ENCODE measurements at places on chromosomes 1 and 21.

DNA sequence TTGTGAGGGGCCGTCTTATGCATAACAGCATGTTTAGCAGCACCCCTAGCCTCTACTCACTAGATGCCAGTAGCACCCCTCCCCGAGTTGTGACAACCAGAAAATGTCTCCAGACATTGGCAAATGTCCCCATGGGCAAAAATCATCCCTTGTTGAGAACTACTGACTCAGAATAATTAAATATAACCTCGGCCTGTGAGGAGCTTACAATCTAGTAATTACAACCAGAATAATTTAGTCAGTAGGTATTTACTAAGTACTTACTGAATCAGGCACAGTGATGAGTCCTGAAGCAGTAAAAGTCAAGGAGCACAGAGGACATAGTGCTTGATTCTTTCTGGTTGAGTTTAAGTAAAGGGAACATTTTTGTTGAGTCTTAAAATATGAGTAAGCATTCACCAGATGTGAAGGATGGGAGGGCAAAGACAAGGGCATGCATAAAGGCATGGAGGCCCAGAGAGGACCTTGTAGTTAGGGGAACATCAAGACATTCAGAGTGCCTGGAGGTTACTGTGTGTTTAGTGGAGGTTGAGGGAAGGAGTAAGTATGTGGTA lies 44.1 kb upstream of the KCNQ4 start:
- DNase-seq, result no peak

DNA sequence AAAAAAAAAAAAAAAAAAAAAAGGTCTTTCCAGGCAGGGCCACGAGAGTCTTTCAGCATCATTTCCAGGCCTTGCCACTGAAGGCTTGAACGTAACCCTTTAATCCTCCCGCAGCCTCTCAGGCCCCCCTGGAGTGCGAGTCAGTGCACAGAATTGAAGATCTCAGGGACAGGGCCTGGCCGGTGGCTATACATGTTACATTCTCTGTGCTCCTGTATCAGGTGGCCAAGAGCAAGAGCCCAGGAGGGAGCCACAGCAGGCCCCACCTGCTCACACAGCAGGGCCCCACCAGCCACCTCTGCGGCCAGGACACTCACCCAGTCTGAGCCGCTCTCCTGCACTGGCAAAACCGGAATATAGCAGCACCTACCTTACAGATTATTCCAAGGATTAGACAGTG lies 34.1 kb upstream of the SLC25A33 start:
- no peak for DNase-seq

DNA sequence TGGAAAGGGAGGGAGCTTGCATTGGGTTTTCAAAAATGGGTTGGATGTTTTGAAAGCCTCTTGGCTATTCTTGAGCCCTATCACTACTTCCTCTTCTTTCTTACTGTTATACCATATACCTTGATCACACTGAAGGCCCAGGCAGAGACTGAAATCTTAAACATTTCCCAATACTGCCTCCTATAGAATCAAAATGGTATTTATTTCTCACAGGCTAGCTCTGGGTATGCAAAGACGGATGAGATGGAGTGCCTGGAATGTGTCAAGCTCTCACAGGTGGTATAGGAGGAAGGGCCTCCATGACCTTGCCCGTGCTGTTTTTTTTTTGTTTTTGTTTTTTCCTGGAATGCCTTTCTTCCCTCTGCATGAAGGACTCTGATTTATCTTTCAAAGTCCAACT lies 268.4 kb upstream of the USP24 start:
- DNase-seq, result no peak

- no peak for DNase-seq
These were observed 250.2 kb upstream of the C1orf174 start for GRCh38 chr1:4150262-4150661.

DNA sequence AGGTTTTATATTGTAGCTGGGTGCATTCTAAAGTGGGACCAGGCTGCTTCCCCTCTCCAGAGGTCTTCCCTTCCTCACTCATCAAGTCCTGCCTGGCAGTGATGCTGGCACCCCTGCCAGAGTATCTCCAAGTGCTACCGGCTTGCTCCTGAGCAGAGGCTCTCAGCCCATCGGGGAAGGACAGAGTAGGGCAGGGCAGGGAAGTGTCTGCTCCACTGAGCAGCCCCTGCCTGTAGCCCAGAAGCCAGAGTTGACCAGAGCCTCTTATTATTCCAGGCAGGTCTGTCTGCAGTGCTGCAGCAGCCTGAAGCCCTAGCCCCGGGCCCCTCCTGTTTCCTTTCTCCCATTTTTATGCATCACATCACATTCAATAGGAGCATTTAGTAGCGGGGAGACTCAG lies 51.1 kb downstream of the ATP2B4 start:
- no peak for DNase-seq

DNA sequence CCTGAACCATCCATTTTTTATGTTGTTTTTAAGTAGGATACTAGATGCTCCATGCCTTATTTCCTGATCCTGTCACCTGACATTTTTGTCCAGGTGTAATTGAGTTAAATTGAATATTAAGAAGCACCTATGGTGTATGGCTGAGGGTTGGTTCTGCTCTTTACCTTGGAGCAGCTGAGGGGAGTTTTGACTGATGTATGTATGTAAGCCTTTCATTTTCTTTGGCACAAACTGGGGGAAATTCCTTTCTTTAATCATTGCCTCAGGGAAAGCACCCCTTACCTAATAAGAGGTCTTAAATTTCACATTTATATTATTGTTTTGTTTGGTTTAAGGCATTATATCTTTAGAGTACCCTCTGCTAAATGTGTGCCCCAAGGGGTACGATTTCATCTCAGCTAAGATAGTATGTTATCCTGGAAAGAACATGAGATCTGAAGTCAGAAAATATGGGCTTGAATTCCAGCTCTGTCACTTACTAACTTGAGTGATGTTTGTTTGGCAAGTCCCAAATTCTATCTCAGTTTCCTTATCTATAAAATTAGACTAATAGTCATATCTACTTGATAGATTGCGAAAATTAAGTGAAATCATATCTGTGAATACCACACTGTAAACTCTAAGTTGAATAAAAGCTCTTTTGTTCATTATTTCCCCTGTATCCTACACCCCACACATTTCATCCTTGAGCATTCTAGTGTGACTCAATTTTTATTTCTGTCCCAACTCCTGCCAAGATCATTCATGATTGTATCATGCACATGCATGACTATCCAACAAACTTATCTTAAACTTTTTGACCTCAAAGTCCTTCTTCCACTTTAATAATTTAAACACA lies 57.7 kb upstream of the NUF2 start:
- DNase-seq, result no peak

DNA sequence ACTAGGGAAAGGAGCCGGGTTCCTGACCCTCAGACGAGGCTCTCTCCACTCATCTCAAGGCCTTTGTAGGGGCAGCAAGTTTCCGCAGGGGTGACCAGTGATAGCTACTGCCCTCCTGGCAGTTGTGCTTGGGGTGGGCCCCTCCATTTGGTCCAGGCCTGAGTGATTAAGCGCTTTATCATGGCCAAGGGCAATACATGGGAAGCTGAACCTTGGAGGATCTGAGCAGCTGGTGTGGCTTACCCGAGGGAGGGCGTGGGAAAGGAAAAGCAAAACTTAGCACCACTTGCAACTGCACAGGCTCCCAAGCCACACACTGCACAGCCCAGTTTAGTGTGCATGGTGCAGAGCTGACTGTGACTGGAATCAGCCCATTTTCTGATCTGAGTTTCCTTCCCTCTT lies 47.8 kb downstream of the GADD45A start:
- no peak for DNase-seq

DNA sequence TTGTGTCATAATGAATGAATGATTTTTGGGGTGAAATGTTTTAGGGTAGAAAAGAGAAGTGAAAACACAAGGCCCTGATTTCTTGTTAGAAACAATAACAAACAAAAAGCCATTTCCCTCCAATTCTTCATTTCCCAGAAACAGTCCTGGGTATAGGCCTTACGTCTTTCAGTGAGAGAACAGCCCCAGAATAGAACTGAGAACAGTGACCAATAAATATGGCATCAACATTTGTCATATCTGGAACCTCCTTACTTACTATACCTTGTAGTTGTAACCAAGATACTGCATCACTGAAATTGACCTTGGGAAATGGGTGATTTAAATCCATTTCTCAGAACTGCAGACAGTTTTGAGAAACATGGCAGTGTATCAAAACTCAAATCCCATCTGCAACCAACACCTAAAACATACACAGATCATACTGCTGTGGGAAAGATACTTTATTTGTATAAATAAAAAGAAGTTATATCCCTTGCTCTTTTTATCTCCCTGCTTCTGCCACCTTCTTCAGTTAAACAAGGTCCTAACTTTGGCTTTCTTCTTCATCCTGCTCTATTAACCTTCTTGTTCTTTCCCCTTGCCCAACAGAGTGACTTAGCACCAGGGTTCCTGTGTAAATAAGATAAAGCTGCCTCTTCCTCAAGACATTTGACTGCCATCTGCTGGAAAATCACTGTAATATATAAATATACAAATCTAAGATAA lies 19.5 kb downstream of the XKR8 start:
- DNase-seq, result no peak

GRCh38 chr1:204578867-204579664 lies 62.9 kb downstream of the MDM4 start:
- no peak for DNase-seq

DNA sequence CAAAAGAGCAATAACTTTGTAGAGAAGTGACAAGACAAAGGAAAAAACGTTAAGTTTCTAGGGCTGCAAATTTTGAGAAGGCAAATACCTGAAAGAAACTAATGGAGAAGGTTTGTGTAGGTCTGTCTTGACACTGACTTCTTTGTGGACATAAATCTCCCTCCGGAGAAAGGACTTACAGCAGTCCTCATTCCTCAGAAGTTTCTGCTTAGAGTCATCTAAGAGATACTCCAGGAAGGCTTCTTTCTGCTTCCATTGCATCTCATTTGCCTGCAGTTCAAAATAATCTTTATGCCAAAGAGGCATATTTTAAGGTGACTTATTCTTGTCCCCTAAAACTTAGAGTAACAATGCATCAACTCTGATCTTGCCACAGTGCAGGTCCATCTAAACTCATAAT lies 4.4 kb upstream of the C4BPB start:
- DNase-seq, result no peak

DNA sequence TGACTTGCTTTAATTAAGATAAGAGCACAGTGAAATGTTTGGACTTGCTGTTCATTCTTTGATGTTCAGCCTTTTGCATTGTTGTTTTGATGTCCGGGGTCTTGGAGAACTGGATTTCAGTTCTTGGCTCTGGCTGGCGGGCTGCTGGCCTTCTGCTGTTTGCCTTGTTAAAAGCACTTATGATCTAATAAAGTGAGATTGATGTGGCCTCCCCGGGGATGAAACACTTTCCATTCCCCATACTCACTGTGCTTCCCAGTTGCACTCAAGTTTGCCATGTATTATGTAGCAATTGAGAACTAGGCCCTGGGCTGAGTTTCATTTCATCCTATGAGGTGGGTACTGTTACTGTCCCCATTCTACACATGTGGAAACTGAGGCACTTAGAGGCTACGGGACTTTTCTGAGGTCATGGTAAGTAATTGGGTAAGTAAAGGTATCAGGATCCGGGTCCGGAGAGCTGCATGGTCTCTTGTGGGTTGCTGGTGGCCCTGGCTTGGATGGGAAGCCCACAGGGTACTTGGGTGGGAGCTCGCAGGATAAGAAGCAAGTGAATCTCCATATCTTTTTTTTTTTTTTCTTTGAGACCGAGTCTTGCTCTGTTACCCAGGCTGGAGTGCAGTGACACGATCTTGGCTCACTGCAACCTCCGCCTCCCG lies 127.7 kb upstream of the ZBTB40 start:
- DNase-seq, result no peak

DNA sequence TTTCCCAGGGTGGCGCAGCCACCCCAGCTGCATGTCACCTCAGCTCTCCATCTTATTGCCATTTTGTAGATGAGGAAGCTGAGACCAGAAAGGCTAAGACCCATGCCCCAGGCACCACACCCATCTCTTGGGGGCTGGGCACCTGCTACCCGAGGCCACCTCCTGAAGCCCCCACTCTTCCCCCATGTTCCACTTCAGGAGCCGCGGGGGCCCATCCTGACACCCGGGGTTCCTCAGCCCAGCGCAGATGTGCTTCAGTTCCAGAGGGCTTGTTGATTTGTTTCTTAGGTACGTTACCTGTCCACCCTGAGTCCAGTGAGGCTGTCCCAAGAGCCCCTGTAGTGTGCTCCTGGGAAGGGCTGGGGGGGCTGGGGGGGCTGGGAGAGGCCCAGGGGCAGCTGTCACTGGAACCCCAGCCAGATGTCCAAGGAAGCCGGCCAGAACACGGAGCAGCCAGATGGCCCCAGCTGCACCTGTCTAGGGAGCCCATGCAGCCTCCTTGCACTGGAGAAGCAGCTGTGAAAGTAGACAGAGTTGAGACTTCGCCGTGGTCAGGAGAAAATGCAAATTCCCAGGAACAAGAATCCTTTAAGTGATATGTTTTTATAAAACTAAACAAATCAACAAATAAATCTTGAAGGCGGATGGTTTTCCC lies 17.1 kb upstream of the CCDC27 start:
- DNase-seq, result no peak

- no peak for DNase-seq
These were observed 29.0 kb upstream of the KHDRBS1 start for GRCh38 chr1:31984419-31985347.

- DNase-seq, result no peak
These were observed 44.2 kb downstream of the PRDM16 start for GRCh38 chr1:3113047-3113740.

GRCh38 chr1:51285055-51285454 lies 45.3 kb downstream of the TTC39A start:
- no peak for DNase-seq

- no peak for DNase-seq
These were observed 2.2 kb downstream of the RALGPS2 start for GRCh38 chr1:178727014-178727895.

DNA sequence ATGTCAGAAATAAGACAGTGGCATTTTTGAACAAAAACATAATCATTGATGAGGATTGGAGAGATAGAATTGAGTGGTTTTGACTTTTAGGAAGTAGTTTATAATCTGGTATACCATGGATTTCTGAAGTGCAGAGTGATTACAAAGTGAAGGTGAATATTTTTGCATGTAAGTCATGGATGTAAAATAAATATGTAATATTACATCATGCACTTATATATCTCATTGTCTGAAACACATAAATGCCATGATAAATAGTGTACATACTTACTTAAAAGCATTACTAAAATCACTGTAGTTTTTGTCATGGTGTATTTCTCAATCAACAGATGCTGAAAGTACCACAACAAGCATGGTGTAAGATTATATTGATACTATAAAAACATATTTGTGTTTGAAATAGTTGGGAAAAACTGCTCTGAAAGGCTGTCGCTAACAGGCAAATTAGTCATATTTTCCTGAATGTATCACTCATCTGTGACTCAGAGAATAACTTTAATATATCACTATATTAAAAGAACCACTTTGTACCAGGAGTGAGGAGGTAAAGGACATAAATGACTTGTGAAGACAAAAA lies 24.8 kb upstream of the RGS18 start:
- DNase-seq, result no peak

GRCh38 chr1:19484798-19485361 lies 459 bp downstream of the CAPZB start:
- DNase-seq, result no peak
